Fibroblast of skin of abdomen (primary cell): ENCODE measurements at places on chromosomes 12 and 14.

GRCh38 chr12:121800694-121801594 is 2.9 kb upstream of the SETD1B start:
- peak; percentile 86 for DNase-seq

GRCh38 chr12:1644534-1645438 is 15.8 kb downstream of the WNT5B start:
- peak; percentile 81 for DNase-seq

DNA sequence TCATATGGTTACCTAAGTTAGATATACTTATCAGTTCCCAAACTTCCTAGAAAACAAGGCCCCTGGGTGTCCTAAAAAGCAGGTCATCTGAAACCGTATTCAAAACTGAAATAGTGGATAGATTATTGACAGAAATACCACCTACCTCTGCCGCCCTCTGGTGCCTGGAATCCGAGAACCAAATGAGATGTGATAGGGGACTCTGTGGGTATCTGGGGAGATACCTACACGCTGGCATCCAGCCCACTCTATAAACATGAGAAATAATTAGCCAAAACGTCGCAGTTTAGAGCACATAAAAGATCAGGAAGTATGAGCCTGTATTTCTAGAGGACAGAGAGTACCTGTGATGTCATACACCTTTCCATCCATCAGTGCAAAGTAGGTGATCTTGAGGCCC is 4.4 kb downstream of the ORMDL2 start:
- DNase-seq = no peak

DNA sequence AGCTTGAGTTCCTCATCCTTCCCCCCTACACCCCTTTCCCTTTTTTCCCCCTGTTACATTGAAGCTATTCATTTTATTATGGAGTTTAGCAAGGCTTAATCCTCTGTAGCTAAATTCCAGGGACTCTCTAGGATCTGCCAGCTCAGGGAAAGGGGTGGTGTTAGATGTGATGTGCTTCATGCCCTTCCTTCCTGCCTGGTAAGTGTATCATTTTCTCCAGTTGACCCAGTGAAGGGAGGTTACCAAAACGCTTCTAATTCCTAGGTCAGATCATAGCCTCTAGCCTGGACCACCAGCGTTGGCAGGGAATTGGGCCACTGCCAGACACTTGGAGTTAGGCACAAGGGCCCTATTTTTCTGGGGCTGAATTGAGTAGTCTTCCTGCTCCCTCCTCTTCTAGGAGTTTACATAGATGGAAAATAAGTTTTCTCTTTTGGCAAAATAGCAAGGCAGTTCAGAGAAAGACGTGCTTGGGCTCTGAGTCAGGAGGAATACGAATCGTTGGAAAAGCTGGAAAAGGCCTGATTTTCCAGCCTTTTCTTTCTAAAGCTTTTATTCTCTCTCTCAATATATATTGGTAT is 88.3 kb downstream of the NPAS3 start:
- peak; percentile 13 for DNase-seq

- DNase-seq = peak; percentile 44
Measured at GRCh38 chr12:121668750-121669520, 519 bp downstream of the MORN3 start.

- no peak for DNase-seq
Measured at GRCh38 chr14:38999949-39000348, 103.1 kb downstream of the SEC23A start.

DNA sequence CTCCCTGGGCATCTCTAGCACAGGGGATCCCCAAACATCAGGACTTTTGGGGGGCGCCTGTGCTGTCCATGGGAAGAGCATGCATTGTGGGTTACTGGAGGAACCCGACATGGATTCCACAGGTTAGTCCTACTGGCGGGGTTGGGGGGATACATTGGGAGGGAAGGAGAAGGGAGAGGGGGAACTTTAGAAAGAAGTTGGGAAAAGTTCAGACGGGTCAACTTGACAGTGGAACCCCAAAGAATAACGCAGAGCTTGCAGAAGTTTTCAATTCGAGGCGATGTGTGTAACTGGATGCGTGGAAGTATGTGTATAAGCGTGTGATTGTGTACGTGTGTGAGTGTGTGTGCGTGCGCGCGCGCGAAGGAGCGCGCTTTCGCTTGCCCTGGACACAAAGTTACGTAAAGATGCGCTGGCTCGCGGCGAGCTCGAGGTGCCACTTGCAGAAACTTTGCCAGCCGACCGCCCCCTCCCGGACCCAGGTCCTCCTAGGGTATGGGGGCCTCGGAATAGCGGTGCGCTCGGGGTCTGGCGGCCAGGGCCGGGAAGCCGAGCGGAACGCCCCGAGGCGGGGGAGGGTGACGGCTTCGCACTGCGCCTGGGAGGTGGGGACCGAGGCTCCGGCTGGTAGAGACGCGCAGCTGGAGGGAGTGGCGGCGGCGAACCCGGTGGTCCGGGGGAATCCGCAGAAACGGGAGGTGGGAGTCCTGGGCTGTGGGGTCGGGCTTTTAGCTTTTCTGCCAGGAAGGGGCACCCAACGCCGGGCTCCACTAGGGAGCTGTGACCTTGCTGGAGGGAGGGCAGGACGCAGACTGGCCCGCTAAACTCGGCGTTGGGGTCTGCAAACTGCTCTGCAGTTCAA is 669 bp downstream of the RFX4 start:
- no peak for DNase-seq

DNA sequence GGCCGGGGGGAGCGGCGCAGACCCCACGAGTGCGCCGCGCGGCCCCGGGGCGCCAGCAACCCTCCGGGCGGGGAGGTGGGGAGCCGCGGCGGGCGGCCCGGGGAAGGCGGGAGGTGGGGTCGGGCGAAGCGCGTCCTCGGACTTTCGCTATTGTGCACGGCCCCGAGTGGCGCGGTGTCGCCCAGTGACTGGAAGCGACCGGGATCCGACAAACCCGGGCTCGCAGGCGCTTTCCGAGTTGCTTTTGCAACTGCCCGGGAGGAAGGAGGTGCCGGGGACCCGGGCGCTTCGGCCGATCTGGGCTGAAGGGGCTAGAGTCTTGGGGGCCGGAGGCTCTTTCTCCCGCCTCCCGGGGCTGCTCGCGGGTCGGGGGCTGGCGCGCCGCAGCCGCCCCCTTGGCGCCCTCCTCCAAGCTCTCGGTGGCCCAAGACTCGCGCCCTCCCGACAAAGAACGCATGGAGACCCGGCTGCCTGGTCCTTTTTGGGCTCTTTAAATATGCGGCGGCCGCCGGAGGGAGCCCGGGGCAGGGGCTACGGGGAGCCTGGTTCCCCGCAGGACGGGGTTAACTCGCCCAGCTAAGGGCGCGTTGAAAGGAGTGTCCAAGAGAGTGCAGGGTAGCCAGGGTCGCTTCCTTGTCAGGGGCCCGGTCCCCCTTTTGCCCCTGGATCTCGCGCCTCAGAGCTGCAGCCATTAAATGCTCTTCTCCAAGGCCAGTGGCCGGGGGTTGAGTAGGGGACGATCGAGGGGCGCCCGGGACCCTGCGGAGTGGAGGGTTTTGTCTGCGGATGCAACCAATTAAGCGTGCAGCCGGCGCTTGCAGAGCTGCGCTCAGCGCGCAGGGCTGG is 1.4 kb downstream of the HMGA2 start:
- peak; percentile 60 for DNase-seq

DNA sequence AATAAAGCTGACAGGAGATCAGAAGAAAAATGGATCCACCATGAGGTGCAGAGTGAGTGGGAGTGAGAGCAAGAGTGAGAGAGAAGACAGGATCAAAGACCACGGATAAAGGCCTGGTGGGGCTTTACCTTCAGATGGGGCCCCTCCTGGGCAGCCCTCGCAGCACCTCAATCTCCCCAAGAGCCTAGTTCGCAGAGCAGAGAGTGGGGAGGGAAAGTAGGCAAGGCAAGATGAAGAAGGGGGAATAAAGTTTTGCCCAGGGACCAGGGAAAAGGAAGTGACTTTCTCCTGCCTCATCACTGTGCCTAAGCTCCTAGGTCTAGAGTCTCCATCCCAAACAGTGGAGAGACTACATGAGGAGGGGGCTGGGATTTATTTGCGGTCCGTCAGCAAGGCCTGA is 10.3 kb downstream of the OR10P1 start:
- no peak for DNase-seq

GRCh38 chr14:52360831-52361230 is 46.7 kb downstream of the PTGER2 start:
- no peak for DNase-seq

DNA sequence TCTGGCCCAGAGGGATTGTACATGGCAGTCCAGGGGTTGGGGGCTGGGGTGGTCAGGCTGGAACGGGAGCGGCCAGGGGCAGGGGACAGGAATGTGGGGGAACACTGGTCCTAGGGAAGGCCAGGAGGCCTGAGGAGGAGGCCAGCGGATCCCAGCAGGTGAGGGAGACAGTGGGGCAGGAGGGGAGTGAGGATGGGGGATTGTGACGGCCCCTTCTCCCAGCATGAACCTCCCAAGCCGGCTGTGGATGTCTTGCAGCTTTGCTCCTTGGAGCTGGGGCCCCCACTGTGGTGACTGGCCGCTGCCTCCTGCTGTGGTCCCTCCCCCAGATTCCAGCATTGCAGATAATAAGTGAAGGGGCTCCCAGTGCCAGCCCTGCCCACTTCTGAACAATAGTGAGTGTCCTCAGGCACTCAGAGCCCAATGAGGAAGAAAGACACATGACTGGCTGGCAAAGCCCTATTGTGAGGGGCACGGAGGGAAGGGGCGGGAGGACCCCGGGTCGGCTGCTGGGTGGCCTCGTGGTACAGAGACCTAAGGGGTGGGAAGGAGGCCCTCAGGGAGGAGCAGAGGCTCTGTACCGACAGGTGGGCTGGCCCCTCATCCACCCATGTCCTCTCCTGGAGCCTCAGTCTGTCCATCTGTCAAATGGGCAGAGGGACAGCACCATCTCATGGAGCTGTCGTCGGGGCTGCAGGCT is 215.0 kb downstream of the KIF26A start:
- DNase-seq = no peak

GRCh38 chr12:49233842-49234526 is 30.9 kb upstream of the TUBA1C start:
- no peak for DNase-seq

DNA sequence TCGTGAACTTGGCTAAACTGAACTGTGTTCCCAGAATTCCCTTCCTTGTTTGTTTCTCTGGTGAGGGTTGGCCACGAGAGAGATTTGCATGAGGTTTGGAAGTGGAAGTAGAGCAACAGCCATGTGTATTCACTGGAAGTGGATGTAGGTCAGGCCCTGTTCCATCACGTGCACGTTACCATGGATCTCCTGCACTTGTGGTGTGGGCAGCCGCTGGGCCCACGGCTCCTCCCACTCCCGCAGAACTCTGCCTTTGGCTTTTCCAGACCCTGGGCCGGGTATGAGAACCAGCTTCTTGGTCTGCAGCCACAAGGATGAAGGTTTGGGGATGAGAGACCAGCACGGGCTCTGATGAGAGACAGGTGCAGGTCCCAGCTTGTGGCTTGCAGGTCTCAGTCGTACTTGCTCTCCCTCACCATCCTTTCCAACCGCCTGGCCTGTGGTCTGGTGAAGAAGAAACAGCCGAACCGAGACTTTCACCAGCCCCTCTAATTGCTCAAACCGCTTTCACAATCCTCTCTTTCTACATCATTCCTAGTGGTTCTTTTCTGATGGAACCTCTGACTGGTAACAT is 94.9 kb downstream of the DUSP16 start:
- DNase-seq = no peak
